T-helper 9 cell (primary cell): ENCODE measurements at places on chromosomes 7 and 10.

- no peak for DNase-seq
These were observed 40.9 kb downstream of the ITIH5 start for GRCh38 chr10:7625836-7626235.

GRCh38 chr7:831596-832166 is 595 bp upstream of the SUN1 start:
- DNase-seq, result no peak

- no peak for DNase-seq
These were observed 13.2 kb upstream of the MALSU1 start for GRCh38 chr7:23285657-23286646.

- no peak for DNase-seq
These were observed 3.5 kb downstream of the ESYT2 start for GRCh38 chr7:158825628-158826289.

DNA sequence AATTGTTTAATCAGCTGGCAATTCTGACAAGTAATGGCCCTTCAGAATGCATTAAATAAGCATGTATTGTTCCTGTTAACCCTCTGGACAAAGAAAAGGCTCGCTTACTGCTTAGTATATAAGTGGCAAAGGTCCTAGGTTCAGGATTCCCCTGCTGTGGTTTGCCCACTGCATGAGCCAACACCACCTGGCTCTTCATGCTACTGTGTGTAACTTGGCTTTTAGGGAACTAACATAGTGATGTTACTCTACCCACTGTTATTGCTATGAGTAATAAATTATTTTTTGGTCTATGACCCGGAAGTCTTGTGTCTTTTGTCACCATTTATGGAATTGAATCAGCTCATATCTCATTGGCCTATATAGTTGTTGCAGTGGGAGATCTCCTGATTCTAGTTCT is 791.7 kb upstream of the PHF14 start:
- DNase-seq, result no peak

DNA sequence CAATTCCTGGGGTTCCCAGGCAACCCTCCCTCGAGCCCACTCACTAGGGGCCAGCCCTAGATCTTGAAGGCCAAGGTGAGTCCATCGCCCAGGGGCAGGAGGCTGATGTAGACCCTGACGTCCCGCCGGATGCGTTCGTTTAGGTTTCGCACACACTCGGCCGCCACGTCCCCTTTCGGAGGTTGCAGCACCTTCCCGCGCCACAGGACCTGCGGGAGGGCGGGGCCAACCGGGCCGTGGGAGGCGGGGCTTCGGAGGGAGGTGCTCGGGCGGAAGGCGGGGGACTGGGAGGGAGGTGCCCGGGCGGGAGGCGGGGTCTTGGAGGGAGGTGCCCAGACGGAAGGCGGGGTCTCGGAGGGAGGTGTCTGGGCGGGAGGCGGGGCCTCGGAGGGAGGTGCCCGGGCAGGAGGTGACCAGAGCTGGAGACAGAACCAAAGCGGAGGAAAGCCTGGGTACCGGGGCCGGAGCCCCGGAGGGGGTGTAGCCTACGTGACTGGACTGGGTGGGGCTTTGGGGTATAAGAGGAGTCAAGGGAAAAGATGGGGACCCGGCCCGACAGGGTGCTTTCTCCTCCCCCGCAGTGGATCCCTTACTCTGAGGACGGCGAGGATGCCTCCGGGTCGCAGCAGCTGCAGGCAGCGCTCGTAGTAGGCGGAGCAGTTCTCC is 1.6 kb downstream of the COMTD1 start:
- peak; percentile 99 for DNase-seq

GRCh38 chr7:44288381-44288685 is 37.1 kb downstream of the CAMK2B start:
- DNase-seq, result no peak

GRCh38 chr7:24475166-24475961 is 97.9 kb upstream of the PALS2 start:
- no peak for DNase-seq

- no peak for DNase-seq
These were observed 17.9 kb downstream of the COPG2 start for GRCh38 chr7:130650611-130651120.

DNA sequence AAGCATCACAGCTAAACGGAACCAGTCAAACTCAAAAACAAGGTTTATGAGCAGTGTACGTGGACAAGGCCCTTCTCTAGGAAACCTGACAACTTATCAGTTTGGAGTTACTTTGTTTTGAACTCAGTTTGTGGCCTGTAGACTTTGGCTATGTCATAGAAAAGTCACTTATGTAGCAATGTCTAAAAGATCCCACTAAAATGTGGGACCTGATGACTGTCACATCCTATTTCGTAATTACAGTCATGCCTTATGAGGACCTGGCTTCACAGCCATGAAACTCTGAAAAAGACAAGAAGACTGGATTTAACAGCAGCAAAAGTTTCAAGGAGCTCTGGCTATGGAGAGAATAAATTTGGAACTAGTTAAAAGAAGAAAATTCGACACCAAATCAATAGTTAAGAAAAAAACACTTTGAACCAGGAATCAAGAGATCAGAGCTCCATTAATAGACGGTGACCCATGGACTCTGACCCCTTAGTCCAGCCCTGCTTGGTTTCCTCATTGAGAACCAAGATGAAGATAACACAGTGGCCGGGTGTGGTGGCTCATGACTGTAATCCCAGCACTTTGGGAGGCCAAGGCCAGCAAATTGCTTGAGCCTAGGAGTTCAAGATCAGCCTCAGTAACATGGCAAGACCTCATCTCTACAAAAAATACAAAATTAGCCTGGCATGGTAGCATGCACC is 204.3 kb downstream of the SFMBT2 start:
- no peak for DNase-seq

DNA sequence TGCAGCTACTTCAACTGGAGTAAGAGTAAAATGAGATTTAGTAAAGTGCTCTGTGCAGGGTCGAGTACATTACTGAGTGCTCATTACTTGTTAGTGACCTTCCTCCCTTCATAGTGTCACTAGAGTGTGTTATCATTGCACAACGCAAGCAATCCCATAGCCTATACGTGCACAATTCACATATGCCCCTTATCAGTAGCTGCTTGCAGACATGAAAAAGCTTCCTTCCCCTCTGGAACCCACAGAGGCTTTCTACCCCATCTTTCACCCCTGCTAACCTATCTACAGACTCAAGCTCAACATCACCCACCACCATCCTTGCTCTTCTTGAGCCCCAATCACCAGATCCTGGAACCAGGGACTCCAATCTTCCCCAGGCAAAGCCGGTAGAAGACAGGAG is 59.3 kb downstream of the C7orf25 start:
- DNase-seq, result no peak

GRCh38 chr10:71816936-71817618 is 34.0 kb downstream of the PSAP start:
- DNase-seq, result no peak

GRCh38 chr7:28478656-28479055 is 66.3 kb downstream of the CREB5 start:
- no peak for DNase-seq

DNA sequence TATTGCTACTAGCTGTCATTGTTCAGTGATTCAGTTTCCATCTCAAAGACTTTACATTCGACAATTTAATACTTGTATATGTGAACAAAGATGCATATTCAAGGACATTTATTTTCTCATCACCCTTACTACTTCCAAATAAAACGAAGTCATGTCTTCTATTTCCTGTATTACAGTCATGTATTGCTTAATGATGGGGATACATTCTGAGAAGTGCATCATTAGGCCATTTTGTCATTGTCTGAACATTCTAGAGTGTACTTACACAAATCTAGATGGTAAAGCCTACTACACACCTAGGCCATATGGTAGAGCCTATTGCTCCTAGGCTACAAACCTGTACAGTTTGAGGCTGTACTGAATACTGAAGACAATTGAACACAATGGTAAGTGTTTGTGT is 6.5 kb downstream of the C10orf95 start:
- DNase-seq, result no peak

DNA sequence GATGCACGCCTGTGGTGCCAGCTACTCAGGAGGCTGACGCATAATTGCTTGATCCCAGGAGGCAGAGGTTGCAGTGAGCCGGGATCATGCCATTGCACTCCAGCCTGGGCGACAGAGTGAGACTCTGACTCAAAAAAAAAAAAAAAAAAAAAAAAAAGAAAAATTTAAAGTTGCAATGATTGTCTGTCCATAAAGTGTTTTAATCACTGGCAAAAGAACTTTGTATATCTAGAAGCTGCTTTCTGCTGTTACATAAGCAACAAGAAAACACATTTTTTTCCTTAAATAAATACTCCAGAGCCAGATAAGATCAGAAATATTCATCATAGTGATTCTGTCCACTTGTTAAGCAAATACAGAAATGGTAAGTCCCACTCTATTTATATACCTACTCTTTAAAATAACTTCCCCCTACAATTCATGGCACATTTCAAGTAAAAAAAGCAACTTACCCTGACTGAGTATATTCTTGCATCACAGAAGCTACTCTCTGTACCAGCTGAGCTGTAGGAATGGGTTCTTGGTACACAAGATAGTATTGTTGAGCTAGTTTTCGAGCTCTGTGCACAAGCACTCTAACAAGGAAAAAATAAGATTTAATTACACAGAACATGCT is 7.6 kb downstream of the PSMA2 start:
- no peak for DNase-seq

GRCh38 chr10:5291501-5292195 is 73.1 kb upstream of the UCN3 start:
- DNase-seq, result peak; percentile 52

GRCh38 chr7:123570390-123571182 is 13.0 kb upstream of the NDUFA5 start:
- no peak for DNase-seq

DNA sequence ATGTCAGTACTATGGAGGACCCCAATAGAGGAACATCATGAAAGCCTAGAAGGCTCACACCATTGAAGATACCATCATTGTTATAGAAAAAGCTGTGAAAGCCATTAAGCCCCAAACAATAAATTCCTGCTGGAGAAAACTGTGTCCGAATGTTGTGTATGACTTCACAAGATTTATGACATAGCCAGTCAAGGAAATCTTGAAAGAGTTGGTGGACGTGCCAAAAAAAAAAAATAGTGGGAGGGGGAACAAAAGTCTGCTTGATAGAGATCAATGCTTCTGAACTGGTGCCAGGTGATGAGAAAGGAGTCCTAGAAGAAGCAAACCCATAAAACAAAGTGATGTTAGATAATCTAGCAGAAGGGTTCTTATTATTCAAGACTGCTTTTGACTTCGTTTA is 41.2 kb downstream of the RALA start:
- DNase-seq, result no peak

DNA sequence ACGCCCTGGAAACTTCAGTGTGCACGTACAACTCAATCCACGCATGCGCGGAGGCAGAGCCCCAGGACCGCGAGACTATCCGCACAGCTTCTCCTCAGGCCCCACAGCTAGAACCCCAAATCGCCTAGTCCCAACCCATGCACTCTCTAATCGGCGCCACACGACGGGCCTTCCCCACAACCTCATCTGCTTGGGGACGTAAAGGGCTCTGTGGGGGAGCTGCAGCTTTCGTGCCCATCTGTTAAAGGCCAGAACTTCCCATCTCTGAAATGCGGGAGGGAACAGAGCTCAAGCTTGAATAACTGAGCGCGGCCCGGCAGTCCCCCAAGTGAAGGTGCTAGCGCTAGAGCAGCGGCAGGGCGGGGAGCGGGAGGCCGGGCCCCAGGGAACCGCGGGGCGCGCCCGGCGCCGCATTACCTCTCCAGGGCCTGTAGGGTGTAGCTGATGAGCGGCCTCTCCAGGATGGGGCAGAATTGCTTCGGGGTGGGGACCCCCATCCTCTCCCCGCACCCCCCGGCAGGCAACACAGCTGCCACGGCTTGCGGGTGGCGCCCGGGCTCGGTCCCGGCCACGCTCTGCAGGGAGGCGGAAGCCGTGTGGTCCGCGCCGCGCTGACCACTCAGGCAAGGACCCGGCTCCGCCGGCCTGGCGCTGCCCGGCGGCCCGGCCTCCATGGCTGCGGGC is 547 bp downstream of the CRPPA start:
- DNase-seq, result peak; percentile 66

GRCh38 chr7:77537136-77537777 is at the start of gene PTPN12:
PTPN12 (plus strand) TSS chr7:77537295; CDS start chr7:77537547, 252 bp downstream.
- DNase-seq, result peak; percentile 34

GRCh38 chr7:95469187-95469586 is 16.6 kb upstream of the ASB4 start:
- DNase-seq, result no peak

GRCh38 chr10:15169555-15170401 is 1.3 kb upstream of the NMT2 start:
- peak; percentile 45 for DNase-seq

- DNase-seq, result no peak
These were observed 118.8 kb downstream of the IQUB start for GRCh38 chr7:123415625-123416024.

DNA sequence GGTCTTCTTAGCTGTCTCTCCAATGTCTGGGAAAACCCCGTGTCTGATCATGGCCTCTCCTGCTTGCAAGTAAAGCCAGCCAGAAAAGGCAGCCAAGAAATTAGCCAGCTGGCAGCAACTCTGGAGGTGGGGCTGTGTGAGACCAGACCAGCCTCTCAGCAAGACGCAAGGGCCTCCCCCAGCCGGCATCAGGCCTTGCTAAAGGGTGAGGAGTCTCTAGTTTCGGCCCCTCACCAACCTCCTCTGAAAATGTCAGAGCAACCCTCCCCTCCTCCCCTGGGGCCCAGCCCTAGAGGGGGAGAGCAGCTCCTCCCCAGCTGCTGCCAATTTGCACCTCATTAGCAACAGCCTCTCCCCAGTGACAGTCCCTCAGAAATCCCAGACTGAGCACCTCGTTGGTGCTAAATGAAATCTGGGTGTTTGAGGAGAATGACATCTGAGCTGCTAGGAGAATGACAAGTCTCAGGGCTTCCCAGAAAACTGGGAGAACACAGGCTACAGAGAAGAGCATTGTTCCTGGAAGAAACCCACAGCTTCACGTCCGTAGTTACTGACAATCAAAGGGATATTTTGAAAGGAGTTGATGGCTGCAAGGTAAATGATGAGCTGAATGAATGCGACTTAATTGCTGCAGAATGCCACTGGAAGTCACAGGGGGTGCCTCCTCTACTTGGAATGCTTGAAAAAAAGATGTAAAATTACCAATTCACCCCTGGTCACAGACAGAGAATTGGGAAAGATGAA is 25.9 kb downstream of the DGKI start:
- no peak for DNase-seq

- DNase-seq, result no peak
These were observed 88.2 kb downstream of the RGS10 start for GRCh38 chr10:119454316-119454715.

- no peak for DNase-seq
These were observed 149.2 kb downstream of the PLPP4 start for GRCh38 chr10:120606051-120606764.

GRCh38 chr7:49119706-49120105 is 195.4 kb downstream of the CDC14C start:
- no peak for DNase-seq
